ENCODE measurements at places on chromosomes 11 and 22.

DNA sequence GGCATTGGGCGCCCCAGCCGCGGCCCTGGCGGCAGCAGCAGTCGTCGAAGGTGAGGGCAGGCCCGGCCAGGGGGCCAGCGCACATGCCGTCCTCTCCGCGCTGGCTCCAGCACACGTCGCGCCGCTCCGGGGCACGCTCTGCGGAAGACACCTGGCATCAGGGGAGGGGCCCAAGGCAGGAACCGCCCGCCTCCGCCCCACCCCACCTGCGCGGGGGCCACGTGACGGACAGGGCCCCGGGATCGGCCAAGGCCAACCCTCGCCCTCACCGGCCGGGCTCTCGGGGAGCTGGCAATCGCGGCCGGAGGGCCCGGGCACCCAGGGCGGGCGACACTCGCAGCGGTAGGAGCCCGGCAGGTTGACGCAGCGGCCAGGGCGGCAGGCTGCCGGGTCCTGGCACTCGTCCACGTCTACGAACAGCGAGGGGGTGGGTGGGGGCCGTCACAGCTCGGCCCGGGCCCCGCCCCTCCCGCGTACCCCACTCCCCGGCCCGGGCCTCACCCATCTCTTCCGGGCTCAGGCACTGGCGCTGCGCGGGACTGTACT is 14.9 kb downstream of the SCYL1 start:
- DNase-seq: no peak

DNA sequence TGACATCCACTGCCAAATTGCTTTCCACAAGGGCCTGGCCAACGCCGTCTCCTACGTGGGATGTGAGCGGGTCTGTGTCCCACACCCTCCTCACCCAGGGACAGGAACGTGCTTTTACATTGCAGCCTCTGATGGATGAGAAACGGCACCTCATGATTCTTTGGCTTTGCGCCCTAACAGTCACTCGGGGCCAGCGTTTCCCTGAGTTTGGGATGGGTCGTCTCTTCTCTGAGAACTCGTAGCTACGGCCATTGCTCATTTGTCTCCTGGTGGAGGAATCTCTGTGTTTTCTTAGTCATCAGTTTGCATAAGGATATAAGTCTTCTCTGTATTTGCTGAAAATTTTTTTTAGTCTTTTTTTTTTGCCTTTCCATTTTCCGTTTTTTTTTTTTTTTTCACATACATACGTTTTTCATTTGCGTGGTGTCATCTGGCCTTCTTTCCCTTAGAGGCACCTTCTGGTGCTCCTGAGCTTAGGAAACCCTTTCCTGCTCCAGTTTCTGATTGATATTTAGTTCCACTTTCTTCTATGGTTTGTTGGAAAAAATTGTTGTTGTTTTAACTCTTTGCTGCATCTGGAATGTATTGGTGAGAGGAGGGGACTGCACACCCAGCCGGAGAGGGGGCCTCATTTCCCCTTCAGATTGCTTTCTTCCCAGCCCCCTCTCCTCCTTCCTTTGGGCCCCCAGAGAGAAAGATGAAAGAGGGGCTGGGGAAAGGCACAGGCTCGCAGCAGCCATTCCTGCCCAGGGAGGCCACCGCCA is 12.0 kb downstream of the TNNT3 start:
- no peak for DNase-seq

GRCh38 chr11:74615311-74615710 is 22.9 kb downstream of the POLD3 start:
- DNase-seq: peak; percentile 64

GRCh38 chr11:86769219-86769618 is 31.1 kb upstream of the PRSS23 start:
- no peak for DNase-seq

GRCh38 chr22:33014621-33015020 is 43.6 kb downstream of the SYN3 start:
- DNase-seq: no peak

DNA sequence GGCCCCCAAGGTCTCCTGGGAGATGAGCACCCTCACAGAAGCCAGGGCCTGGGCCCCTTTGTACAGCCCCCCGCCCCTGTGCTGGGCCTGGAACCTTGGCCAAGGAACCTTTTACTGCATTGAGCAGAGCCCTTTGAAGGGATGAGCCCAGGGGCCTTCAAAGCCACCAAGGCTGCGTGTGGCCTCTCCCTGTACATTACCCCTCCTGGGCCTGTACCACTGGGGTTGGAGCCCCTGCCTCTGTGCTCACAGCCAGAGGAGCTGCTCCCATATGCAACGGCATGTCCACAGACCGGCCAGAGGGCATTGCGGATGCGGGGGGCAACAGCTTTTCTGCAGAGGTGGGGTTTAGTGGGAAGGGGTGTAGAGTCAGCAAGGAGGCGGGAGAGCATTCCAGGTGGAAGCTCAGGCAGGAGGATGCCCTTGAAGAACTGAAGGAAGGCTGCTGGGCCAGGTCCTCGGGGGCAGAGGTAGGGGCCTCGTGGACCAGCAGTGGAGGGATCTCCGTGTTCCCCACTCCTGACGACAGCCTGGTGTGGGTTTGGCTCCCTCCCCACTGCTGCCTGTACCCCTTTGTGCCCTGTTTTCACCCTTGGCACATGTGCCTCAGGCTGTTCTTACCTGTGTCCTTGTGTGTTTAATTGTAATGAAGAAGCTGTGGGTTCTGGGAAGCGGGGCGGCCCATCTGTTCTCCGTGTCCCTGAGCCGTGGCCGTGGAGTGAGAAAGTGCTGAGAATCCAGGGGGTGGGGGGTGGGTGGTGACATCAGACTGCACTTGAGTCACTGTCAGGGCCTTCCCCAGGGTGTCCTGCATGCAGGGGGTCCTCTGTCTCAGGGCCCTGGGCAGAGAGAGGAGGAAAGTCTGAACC is 46.9 kb downstream of the ARHGAP8 start:
- DNase-seq: no peak

- DNase-seq: peak; percentile 84
Observed at GRCh38 chr11:61716478-61717285, 35.8 kb upstream of the MYRF start.

GRCh38 chr22:27075028-27075678 is 417.8 kb downstream of the MIAT start:
- no peak for DNase-seq

GRCh38 chr11:304915-305843 is 2.4 kb upstream of the IFITM2 start:
- peak; percentile 59 for DNase-seq

- DNase-seq: no peak
Observed at GRCh38 chr11:118531597-118532084, 649 bp downstream of the TMEM25 start.

DNA sequence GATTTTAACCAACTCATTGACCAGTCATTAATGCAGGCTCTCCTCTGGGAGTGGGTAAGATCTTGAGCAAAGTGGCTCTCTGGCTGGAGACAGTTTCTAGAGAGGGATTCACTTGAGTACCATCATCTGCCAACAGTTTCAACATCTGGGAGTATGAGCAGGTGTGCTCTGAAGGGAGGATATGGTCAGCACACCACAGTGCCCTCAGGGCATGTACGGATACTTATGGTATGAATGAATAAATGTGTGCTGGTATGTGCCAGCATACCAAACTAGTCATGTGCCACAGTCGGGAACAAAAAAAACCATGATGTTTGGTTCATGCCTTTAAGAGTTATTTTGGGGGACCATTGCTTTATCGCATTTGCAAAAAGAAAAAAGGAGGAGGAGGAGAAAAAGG is 1197.5 kb upstream of the TENM4 start:
- DNase-seq: no peak

- no peak for DNase-seq
Observed at GRCh38 chr11:6636480-6636879, 17.3 kb upstream of the TPP1 start.

DNA sequence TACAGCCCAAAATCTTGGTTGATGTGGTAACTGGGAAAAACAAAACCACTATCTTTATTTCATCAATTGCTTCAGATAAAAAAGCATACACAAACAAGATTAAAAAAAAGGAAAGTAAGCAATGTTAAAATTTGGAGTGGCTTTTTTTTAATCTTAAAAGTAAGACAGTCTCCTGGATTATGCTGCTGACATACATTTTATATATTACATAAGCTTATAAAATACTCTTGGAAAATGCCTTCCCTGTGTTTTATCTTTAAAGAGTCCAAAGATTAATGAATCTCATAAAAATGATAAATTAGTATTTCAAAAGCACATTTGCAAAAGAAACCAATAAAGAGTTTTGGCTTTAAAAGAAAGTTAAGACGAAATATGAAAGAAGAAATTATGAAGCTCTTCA is 132.7 kb downstream of the DLG2 start:
- no peak for DNase-seq

GRCh38 chr11:66194391-66194790 is 74.0 kb upstream of the RAB1B start:
- DNase-seq: no peak

GRCh38 chr22:36966851-36967540 is 52.3 kb downstream of the TST start:
- DNase-seq: peak; percentile 96

DNA sequence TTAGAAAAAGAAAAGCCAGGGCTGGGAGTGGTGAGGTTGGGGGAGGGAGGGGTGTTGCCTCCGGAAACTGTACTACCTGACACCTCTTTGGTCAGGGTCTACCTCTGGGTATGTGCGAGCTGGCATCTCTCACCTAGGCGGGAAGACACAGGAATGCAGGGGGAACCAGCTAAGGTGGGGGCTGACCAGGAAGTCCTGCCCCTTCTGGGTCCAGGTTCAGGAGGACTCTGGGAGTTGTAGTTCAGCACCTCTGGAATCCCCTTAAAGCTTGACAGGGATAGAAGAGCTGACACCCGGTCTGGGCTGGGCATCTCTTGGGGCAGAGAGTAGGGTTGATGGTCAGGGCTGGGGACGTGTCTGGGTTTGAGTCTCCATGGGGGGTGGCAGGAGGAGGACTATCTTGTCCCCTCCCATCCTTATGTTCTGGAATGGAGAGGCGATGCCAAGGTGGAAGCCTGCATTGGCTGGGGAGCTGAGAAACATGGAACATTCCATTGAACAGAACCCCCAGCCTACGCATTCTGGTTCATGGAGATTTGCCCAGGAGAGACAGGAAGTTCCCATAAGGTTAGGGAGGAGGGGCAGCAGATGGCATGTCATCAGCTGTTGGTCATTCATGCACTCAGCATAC is 2.1 kb upstream of the KIAA1671 start:
- DNase-seq: no peak

DNA sequence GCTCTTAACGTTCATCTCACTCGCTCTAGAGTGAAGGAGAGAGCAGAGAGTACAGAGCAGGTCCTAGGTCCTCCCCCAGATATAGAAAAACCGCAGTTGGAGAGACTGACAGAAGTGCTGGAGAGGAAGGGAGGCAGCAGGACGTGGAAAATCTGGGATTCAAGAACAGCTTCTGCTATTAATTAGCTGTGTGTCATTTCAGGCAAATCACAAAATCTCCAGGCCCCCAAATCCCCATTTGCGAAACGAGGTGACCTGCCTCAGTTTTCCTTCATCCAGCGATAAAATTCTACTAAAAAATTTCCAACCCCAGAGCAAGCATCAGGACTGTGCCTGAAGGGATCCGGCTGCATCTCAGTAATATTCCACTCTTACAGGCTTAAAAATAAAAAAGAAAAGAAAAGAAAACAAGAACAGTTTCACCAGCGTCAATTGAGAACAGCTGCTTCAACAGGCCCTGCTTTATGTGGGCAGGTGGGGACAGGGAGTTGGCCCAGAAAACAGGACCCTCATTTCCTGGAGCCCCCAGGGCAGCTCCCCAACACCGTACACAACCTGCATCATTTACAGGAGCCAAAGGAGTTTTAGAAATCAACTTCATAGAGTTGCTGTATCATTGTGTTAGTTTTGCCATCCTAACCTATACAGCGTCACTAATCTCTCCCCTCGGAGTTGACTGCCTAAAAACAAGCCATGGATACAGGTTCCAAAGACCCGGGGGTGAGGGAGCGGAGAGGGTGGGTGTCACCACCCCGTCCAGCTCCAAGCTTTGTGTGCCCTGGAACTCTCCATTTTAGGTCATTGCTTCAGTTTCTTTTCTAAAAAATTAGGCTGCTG is 2.3 kb upstream of the MALAT1 start:
- DNase-seq: no peak

DNA sequence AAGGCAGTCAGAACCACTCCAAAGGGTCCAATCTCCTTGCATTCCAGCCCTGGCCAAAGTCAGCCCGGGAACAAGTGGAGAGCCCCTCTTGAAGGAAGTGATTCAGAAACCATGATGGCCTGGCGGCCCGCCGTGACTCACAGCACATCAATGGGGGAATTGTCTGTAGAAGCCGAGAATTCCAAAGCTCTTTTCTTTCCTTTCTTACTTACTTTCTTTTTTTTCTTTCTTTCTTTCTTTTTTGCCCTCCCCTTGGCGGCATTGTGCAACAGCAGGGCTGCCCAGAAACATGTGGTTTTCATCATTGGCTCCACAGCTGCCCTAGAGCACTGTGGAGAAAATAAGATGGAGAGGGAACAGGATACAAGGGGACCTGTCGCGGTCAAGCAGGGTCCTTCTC is 140.2 kb upstream of the TIMP3 start:
- DNase-seq: peak; percentile 19

DNA sequence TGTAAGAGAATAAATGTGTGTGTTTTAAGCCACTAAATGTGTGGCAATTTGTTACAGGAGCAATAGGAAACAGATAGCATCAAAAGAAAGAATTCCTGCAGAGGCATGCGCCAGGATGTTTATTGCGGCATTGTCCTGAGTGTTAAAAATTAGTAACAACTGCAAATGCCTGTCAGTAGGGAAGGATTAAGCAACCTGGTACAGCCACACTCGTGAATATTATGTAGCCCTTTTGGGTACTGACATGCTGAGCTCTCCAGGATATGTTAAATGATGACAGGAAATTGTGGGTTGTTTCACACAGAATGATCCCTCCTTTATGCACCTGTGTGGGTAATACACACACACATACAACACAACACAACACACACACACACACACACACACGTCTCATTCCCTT is 69.7 kb upstream of the MYOD1 start:
- DNase-seq: no peak

DNA sequence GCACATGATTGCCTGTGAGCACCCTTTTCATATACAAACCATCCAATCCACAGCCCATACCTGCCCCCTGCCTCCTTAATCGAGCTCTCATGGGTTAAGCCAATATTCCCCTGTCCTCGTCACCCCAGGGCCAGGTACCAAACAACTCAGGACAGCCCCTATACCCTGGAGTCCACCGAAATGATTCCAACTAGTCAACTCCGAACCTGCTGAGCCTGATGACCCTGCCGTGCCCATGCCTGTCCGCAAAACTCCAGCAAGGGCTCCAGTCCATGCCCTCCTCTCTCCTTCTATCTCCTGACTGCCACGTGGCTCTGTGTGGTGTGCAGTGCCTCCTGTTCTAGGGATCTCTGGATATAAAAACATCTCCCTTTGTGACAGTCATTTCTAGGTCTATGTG is 35.5 kb upstream of the SYT13 start:
- no peak for DNase-seq

- peak; percentile 83 for DNase-seq
Observed at GRCh38 chr11:128399251-128400121, 187.9 kb downstream of the ETS1 start.

GRCh38 chr22:27591060-27591459 is 210.5 kb downstream of the MN1 start:
- DNase-seq: no peak

GRCh38 chr22:49239264-49240015 is 588.2 kb downstream of the BRD1 start:
- no peak for DNase-seq
